NCI-H187 treated with DMSO at 0.1 percent for 48 hours (cell line): ENCODE measurements at places on chromosomes 4 and X.

DNA sequence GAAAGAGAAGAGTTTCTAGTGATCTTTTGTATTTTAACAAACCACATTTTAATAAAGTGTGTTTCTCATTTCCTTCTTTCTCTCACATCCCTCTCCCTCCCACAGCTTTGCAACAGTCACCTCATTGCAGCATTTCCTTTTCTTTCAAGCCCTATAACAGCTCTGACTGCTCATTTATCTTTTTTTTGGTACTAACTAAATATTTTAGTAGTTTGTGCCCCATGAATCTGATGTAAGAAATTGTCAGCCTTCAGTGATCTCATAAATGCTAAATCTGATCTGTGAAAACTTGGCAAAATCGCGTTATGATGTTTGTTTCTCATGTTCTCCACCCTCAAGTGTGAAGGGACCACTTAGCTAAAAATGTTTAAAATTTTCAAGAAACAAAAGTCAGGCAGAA is 258.5 kb upstream of the SLIT2 start:
- no peak for DNase-seq

DNA sequence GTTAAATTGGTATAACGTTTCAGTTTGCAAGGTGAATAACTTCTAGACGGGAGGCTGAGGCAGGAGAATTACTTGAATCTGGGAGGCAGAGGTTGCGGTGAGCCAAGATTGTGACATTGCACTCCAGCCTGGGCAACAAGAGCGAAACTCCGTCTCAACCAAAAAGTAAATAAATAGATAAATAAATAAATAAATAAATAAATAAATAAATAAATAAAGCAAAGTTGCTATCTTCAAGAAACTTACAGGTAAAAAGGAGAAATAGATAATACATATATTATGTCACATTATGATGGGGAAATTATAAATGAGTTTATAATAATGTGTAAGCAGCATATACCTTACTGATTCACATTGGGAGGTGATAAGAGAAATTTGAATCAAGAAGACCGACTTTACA is 1966.0 kb downstream of the PCDH7 start:
- DNase-seq: no peak

DNA sequence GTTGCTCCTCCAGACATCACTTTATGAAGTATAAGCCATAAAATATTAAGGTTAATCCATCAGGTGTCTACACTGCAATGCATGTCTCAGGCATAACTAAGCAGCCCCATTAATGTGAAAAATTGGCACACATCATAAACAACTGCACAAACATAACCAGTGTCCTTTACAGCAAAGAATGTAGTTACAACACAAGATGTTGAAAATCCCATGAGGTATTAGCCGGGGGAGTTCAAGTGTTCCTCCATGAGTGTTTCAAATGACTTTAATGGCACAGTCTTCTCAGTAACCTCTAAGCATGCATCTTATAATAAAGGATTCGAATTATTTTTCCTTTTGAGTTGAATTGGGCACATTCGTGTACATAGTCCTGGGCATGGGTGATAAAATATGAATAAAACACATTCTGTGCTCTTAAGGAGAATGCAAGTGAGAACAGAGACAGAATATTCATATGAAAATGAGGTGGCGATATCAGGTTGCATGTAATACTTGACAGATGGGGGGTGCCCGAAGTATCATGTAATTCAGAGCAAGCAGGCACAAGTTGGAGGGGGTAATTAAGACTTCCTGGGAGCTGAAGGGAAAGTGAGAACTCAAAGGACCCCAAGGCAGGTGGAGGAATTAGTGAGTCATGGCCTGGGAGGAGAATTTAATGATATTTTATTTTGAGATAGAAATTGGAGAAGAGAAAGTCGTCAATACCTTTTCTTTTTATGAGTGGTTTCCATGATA is 18.2 kb upstream of the VCX2 start:
- no peak for DNase-seq

GRCh38 chr4:138269175-138269574 is 27.0 kb upstream of the SLC7A11 start:
- DNase-seq: no peak

- DNase-seq: no peak
Observed at GRCh38 chrX:91434351-91435168, at the start of gene PABPC5. TSS of gene PABPC5 (plus strand) at chrX:91434839. CDS start at chrX:91435578, 739 bp downstream.
